ENCODE measurements at places on chromosomes 3 and 15.

DNA sequence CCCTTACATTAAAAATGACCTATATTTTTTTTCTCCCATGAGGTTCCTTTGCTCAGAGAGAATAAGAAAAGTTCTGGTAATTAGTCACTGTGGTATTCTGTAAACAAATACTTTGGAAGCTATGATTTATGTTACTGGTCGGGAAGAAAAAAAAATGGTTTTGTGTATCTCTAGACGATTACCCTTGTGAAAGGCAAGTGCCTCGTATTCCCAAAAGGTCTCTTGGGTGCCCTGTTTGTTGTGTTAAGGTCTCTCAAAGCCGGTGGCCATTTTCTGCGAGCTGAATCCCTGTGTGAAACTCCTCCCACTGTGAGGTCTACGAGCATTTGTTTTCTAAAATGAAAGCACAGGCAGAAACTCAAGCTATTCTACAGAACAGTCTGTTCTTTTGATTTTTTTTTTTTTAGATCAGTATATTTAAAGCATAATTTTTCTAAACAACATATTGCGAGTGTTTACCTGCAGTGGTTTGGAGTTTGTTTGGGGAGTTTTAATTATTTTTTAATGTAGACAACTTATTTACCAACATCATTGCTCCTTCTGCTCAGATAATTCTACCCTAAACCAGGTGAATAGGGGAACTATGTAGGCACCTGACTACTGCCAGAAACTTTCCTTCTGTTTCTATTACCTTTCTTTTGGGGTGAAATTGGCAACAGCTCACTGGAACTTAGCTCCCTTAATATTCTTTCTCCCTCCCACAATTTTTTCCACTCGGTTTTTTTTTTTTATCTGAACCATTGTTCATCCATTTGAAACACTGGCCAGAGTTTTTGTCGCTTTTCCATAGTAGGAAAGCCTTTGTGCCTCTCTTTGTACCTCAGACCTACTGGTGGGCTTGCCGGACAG lies 44.0 kb downstream of the ZBTB38 start:
- no peak for DNase-seq

DNA sequence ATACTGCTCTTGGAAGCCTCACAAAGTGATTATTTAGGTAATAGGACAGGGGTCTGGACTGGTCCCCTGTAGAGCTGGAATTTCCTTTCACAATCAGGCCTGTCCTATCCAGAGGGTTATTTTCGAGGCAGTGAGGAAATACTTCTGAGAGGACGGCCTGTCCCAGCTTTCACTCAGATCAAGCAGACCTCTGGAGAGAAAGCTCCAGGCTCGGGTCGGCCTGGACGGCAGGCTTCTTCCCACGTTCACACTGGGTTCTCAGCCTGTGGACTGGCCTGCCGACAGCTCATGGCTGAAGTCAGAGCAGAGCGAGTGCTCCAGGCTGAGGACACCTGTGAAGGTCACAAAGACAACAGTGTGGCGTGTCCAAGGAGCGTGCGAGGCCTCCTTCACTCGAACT lies 405.3 kb downstream of the VPS13C start:
- no peak for DNase-seq

- no peak for DNase-seq
Observed at GRCh38 chr15:80183886-80184285, 31.1 kb downstream of the FAH start.

DNA sequence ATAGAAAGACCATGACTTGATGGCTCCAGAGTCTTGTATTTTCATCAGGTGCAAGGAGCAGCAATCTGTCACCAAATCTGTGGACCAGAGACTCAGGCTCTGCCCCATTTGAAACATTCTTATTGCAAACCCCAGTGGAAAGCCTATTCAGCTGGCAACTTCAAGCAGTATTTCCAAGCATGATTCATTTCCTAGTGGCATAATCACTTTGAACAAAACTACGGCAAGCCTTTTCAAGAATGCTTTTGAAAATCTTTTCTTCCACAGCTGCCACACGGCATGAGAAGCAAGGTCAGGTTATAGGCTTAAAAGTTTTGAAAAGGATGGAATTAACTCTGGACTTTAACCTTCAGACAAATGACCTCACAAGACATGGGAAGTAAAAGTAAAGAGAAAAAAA lies 122.0 kb upstream of the BFSP2 start:
- no peak for DNase-seq

- DNase-seq = no peak
Observed at GRCh38 chr3:49840388-49840787, 16.0 kb downstream of the TRAIP start.

- DNase-seq = no peak
Observed at GRCh38 chr3:126706631-126707030, 2.6 kb downstream of the CHCHD6 start.

DNA sequence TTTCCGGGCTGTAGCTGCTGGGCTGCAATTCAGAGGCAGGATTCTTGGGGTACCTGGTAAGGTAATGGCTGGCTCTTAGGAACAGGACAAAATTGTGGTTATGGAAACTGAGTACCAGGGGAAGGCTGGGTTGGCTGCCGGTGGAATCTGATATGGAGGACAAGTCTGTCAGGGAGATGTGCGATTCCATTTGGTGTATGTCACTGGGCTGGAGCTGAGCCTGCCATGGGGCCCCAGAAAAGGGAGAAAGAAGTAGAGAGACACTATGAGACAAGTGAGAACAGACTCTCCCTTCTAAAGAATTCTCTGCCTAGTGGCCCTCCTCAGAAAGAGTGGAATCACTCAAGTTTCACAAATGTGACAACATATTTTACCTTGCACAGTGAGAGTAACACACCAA lies 368.2 kb upstream of the ROPN1 start:
- DNase-seq = no peak
